ENCODE measurements at places on chromosomes 12 and 14.

DNA sequence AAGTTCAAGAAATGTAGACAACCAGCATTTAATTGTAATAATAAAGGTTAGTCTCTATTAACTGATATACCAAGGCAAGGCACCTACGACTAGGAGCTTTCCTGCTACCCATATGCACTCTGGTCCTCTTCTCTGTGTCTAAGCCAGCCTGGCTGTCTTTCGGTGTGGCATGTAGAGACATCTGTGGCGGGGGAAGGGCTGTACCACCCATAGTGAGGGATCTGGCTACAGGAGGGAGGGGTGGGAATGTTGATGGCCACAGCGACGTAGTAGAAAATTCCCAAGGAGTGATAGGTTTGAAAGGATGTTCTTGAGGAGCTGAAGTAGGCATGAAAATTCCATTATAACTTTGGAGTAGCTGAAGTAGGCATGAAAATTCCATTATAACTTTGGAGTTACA is 344.2 kb downstream of the ATP23 start:
- DNase-seq: no peak

DNA sequence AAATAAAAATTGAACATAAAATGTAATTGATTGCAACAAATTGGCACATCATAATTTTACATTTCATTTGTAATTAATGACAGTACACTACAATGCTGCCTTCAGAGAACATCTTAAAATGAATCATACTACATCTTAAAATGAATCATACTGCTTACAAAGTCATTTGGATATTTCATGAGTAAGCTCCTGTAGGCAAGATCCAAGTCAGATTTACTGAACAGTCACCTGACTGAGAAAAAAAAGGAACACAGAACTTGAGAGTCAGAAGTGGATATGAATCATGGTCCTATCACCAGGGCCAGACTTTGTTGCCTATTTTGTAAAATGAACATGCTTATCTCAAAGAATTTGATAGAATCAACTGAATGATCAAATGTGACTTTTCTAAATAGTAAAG is 32.7 kb upstream of the FBLN5 start:
- no peak for DNase-seq

- no peak for DNase-seq
Observed at GRCh38 chr12:42421844-42422779, 96.1 kb downstream of the PPHLN1 start.

GRCh38 chr12:79121486-79121885 is 256.9 kb downstream of the SYT1 start:
- DNase-seq: no peak

- no peak for DNase-seq
Observed at GRCh38 chr12:19382111-19382526, 57.2 kb upstream of the AEBP2 start.

DNA sequence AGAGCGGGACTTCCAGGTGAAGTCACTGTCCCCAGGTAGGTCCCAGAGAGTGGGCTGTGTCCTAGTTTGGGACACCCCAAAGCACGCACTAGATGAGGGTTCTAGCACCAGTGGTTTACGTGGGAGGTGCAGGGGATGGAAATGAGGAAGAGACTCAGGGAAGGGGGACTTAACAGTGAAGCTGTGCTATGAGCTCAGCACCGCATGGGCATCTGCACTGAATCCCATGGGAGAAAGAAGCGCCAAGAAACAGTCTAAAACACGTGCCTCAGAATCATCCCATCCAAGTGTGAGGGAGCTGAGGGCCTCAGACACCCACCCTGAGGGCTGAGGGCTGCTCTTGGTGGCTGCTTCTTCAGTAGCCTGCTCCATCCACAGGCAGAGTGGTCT is 71.5 kb upstream of the ZFP36L1 start:
- DNase-seq: no peak

GRCh38 chr12:61536525-61536924 is 723.7 kb upstream of the USP15 start:
- DNase-seq: no peak

- no peak for DNase-seq
Observed at GRCh38 chr14:26330982-26331381, 266.9 kb downstream of the NOVA1 start.

GRCh38 chr12:62635649-62636048 is 169.0 kb downstream of the MON2 start:
- DNase-seq: no peak

DNA sequence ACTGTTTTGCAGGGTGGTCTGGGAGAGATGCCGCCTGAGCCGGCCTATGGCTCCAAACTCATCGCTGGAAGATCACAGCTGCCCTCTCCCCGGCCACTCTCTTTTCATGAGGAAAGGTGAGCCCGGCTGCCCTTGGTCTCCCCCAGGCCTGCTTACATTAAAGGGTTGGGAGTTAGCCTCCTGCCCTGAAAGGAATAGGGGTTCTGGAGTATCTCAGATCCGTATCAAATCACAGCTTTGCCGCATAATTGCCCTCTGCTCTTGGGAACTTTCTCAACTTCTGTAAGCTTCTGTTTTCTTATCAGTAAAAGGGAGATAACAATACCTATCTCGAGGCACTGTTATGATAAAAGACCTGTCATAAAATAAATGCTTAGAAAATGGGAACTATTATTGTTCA is 17.6 kb downstream of the PHLDA1 start:
- no peak for DNase-seq

DNA sequence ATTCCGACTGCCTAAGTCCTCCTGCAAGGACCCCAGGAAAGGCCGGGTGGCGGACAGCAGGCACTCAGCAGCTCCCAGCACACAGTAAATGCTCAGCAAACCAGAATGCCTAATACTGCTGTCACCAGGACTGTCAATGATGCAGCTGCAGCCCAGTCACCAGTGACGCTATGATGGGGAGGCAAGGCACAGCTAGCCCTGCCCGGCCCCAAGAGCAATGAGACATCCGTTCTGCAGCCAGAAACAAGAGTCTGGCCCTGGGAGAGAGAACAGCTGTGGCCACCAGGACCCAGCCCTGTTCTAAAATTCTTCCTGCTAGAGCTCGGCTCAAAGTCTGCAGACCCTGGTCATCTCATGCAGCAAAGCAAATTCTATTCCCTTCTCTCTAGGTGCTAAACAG is 69.8 kb downstream of the NCOR2 start:
- DNase-seq: peak; percentile 59

DNA sequence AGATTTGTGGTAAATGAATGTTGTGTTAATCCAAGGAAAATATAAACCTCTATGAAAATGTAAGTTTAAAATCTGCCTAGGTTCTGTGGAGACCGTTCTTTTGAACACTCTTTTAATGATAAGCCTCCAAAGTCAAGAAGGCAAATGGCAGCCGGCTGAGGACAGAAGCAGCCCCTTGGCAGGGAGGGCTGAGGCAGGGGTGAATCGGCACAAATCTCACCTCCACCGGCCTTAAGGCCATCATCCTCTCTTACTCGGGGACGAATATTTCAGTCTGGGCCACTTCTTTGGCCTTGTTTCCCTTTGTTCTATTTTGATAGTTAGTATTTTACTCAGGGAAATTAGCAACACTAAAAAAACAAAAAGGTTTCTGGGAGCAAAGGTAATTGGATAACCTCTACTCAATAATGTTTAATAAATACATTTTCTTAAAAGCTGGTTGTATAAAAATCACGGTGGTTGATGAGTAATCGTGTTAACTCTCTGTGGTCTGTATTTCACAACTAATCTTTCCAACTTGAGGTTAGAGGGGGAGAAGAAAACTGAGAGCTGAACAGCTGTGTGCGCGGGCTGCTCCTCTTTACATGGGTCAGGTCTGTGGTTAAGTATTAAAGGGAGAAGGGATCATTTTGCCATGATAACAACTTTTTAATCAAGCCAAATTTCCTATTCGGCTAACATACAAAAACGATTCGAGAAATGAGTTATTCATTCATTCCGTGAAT is 18.6 kb downstream of the LGMN start:
- no peak for DNase-seq

- no peak for DNase-seq
Observed at GRCh38 chr14:37369425-37369824, 171.7 kb downstream of the MIPOL1 start.

- no peak for DNase-seq
Observed at GRCh38 chr12:120761519-120761934, 35.9 kb downstream of the ACADS start.

- no peak for DNase-seq
Observed at GRCh38 chr14:73125169-73125588, 11.1 kb upstream of the PSEN1 start.

DNA sequence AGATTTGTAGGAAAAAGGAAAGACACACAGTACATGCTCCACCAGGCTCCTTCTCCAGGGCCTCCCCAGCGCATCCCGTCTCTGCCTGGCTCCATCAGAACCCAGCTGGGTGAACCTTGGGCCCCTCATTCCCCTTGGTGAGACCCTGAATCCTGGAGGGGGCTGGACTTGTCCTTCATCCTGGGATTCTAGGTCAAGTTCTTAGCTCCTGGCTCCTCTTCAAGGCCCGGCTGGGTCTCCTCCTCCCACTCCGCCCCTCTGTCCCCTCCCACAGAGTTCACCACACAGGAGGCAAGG is 49.2 kb downstream of the PSMA6 start:
- DNase-seq: no peak

- DNase-seq: no peak
Observed at GRCh38 chr14:22221508-22221907, 367.5 kb downstream of the DAD1 start.

- no peak for DNase-seq
Observed at GRCh38 chr14:71665781-71666180, 266.4 kb upstream of the RGS6 start.

DNA sequence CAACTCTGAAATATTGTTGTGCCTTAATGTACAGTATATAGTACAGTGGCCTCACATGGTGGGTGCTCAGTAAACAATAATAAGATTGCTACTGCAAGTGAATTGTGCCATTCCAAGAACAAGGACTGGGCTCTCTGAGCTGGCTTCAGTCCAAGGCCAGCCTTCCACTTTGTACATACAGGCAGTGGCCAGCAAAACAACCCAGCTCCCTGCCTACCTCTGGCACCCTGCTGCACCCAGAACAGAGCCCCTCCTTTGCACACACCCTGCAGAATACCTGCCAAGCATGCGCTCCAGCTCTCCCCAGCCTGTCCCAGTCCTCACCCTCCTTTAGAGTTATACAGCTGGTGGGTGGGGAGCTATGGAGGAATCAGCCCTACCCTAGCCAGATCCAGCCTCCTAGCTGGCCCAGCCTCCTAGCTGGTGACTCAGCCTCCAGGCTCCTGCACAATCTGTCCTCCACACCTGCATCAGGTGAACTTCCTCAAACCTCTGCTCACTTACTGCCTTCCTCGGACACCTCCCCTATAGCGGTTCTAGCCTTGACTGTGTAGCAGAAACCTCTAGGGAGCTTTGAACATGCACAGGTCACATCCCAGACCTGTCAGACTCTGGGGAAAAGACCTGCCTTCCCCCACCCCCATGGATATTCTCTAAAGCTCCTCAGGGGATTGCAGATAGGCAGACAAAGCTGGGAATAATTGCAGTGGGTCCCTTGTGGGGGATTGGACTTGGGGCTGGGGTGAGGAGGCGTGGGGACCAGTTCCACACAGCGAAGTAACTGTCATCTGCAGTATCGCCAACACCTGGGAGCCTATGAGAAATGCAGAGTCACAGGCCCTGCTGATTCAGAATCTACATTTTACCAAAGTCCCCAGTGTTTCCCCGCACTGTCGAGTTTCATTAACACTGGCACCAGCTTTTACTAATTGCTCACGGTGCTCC is 17.9 kb downstream of the ZDHHC22 start:
- DNase-seq: peak; percentile 84

DNA sequence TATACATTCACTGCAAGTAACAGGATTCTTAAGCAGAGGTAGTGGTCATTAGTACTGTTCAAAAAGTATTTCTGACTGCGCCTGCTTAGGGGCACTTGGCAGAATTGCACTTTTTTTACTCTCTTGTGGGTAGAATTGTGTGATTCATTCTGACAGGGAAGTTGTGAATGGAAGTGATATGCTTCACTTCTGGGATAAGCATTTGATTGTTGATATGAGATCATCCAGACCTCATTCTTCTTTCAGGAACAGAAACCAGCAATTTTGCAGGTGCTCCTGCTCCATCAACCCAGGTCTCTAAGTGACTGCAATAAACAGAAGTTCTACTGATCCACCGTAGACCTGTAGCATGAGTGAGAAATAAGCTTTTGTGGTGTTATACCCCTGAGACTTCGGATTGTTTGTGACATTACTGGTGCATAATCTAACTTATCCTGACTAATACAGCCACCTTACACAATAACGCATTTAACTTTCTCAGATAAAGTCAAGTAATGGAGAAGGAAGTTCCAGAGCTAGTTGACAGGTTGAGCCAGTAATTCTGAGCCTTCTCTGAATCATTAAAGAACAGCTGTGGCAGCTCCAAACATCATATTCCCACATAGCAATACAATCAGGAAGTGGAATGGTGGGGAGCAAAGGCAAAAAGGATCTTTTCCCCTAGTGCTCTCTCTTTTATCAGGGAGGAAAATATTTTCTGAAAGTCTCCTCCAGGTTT is 387.9 kb downstream of the SYT1 start:
- DNase-seq: no peak

DNA sequence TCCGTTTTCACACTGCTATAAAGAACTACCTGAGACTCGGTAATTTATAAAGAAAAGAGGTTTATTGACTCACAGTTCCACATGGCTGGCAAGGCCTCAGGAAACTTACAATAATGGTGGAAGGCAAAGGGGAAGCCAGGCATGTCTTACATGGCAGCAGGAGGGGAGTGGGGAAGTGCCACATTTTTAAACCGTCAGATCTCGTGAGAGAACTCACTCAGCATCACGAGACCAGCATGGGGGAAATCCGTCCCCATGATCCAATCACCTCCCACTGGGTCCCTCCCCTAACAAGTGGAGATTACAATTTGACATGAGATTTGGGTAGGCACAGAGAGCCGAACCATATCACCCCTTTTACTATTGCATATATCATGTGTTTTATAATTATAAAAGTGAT is 2.0 kb upstream of the PIGH start:
- DNase-seq: no peak

DNA sequence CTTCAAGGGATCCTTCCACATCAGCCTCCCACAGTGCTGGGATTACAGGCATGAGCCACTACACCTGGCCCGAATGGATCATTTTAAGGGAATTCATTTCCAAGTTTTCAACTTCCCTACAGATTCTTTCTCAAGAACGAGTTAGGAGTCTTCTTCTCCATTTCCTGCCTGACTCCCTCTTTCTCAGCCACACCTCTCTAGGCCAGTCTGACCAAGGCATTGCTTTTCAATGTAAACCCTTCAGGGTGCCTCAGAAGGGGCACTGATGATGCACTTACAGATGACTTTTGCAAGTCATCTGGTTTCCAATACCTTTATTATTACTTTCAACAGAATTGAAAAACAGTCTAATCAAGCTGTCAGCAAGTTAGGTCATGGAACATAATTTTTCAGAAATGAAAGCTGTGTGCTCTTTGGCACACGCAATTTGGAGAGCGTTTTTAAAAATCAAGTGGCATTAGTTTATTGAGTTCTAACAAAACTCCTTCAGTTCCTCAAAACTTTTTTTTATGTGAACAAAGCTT is 47.2 kb downstream of the SVOP start:
- no peak for DNase-seq

- DNase-seq: peak; percentile 38
Observed at GRCh38 chr14:22837114-22837749, 847 bp downstream of the MMP14 start.

GRCh38 chr14:61478971-61479473 is 157.6 kb downstream of the PRKCH start:
- no peak for DNase-seq

- DNase-seq: no peak
Observed at GRCh38 chr12:51694146-51694545, 103.1 kb downstream of the SCN8A start.

- no peak for DNase-seq
Observed at GRCh38 chr14:37545174-37545573, 49.9 kb downstream of the FOXA1 start.

- DNase-seq: no peak
Observed at GRCh38 chr12:25433581-25434325, 119.3 kb downstream of the LMNTD1 start.

GRCh38 chr12:57272337-57273151 is 21.6 kb upstream of the STAC3 start:
- DNase-seq: no peak
